ENCODE measurements at places on chromosomes 1 and 21.

GRCh38 chr1:187924252-187924651, 1095.5 kb downstream of the PLA2G4A start:
- no peak for DNase-seq

DNA sequence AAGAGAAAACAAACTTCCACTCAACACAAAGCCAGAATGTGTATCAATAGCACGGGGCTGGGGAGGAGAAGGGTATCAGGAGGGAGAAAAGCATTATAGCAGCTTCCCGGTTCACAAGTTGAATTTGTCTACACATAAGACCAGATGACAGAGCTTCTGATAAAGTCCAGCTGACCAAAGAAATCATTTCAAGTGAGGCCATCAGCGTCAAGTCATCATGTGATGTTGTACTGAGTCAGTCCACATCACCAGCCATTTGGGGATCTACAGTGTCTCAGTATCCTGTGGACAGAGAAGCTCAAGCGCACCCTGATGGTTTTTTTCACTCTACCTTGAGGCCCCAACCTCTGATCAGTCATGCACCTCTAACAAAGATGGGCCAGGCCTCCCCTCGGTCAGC, 33.0 kb downstream of the SETD4 start:
- DNase-seq, result no peak

DNA sequence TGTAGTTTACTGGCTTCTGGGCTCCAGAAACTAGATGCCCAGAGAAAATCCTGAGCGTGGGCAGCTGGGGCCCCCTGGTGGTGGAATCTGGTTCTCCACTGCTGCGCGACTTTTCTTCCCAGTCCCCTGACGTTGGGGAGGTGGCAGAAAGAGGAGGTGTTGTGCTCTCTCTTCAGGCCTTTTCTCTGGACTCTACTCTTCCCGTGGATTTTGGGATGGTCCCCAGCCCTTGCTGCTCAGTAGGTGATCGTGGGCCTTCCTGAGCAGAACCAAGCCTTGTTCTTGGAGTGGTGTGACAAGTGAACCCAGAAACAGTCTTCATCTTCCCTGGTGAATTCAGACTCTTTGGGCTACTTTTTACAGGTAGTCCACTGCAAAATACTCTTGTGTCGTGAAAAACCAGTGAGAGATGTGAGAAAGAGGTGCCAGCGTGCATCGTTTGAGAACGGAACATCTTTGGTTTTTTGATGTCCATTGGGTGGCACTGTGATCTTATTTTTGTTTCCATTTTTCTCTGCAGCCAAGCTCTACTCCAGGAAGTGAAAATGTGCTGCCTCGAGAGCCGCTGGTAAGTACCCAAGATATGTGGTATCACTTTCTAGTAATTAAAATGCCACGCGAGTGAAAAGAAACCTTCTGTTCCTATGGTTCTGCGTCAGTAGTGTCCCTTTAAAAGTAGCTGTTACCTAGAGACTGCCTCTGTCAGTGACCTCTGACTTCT, 20.2 kb downstream of the PEX14 start:
- peak; percentile 75 for DNase-seq

- DNase-seq, result no peak
These were observed 33.2 kb downstream of the POFUT2 start for GRCh38 chr21:45254460-45254930.

DNA sequence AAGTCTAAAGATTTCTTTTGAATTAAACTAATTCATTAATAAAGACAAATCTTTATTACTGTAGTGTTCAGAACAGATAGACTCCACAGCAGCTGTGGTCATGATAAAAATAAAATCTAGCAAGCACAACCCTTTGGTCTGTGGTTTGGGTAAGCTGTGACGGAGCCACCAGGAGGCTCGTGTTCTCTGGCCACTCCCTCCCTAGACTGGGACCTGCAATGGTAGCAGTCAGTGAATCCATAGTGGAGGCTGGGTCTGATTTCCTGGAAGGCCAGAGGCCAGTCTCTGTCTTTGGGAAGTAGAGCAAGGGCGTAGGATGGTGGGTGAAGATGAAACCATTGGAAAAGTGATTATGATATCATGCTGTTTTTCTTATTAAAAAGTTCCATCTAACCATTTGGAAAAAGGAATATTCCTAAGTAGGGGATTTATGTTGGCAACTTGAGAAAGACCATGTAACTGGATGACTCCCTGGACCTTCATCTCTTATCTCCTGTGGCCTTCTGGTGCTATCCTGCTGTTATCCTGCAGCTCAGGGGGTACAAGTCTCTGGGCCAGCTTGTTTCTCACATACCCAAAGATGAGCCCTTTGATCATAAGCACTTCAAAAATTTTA, 39.0 kb downstream of the TENT5C start:
- no peak for DNase-seq

DNA sequence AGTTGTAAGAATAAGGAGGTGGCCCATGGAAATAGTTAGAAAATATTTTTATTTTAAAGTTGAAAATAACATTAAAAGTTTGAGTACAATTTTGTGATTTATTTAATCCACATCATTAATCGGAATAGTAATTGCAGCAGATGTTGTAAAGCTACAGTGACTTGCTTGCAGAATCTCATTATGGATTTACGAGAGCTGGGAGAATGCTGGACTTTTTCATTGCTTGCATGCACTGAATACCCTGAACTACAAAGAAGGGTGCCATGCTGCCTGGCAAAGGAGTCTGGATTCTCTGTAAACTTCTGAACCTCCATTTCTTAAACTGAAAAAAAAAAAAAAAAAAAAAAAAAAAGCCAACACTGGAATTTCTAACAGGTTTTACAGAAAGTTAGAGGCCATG, 26.5 kb downstream of the WDR64 start:
- no peak for DNase-seq

- DNase-seq, result no peak
These were observed 72.5 kb downstream of the RRAGC start for GRCh38 chr1:38787041-38787440.

GRCh38 chr1:9473032-9473807, 66.0 kb upstream of the SLC25A33 start:
- peak; percentile 85 for DNase-seq

- no peak for DNase-seq
These were observed 309.4 kb downstream of the BRINP3 start for GRCh38 chr1:190168116-190168892.

DNA sequence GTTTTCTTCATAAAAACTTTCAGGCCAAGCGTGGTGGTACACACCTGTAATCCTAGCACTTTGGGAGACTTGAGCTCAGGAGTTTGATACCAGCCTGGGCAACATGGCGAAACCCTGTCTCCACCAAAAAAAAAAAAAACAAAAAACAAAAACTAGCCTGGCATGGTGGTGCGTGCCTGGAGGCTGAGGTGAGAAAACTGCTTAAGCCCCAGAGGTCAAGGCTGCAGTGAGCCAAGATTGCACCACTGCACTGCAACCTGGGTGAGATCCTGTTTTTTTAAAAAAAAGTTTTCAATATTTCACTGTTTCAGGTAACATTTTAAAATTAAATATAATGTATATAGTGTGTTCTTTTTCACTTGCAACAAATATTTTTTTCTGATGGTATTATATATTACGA, 13.5 kb upstream of the B3GALT2 start:
- DNase-seq, result no peak

DNA sequence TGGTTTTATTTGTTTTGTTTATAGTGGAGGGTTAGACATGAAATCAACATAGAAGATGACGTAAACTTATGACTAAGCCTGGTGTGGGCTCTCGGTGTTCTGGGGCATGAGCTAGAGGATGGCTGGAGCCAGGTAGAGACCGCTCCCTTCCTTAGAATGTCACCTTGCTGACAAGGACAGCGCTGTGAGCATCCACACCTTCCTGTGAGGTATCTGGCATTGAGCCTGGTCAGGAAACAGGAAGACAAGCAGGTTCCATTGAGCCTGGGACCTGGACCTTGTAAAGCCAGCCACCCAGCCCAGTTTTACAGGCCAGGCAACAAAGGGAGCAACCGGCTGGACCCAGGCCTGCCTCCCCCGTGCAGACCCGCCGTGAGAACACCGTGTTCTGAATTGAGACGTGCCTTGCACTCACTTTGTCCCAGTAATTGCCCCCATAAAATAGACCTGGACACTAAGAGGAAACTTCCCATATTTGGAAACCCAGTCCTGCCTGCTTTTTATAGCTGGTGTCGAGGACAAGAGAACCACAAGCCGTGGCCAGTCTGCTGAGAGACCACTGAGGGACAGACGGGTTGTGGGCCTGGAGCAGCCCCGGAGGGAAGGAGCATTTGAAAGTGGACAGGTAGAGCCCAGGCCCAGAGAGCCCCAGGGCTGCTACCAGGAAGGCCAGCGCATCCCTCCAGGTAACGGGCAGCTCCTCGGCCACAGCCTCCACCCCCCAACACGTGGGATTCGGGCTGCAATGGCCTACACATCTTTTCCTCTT, 78.0 kb downstream of the PDE9A start:
- DNase-seq, result no peak

DNA sequence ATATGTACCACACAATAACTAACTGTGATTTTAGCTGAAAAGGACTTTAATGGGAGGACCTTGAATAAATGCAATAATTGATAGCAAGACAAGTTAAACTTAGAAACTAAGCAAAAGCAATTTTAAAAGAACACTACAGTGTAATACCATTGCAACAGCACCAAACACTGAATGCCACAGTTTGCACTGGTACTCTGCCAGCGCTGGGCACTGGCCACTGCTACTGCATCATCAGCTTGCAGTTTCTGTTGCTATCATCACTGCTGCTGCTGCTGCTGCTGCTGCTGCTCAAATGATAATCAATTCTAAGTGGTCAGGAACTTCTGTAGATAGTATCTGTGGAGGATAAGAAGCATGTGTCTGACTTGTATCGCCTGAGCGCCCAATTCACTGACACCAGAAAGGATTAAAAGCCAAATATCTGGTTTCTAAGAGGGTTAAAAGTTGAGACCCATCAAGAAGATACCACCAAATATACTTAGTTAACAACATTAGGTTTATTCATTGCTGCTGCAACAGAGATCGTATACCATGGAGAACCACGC, 306.9 kb downstream of the LRRC40 start:
- DNase-seq, result no peak

GRCh38 chr1:201038186-201038876, 14.8 kb upstream of the KIF21B start:
- DNase-seq, result no peak

GRCh38 chr1:197837911-197838310, 62.6 kb upstream of the DENND1B start:
- DNase-seq, result no peak
